ENCODE measurements at places on chromosomes 6 and 20.

DNA sequence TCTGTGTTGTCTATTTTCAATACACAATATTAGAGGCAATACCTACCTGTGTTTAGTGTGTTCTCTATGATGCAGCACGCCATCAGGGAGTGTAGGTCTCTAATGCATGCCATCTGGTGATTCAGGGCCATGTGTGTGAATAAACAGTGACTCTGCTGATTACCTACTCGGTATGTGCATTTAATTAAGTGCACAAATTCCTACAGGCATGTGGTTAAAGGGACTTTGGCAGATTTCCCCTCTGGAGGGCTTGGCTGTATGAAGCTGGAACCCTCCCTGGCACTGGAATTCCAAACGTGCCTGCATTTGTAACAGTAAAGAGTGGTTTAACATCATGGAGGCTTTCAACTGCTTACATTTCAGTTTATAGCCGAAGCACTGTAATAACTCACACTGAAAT is 401.5 kb upstream of the SASH1 start:
- no peak for DNase-seq

- DNase-seq: no peak
Observed at GRCh38 chr20:40481337-40481736, 207.7 kb downstream of the MAFB start.

- DNase-seq: no peak
Observed at GRCh38 chr6:15505463-15505918, 157.3 kb downstream of the DTNBP1 start.

GRCh38 chr20:14775778-14776177 is 438.4 kb upstream of the FLRT3 start:
- no peak for DNase-seq

GRCh38 chr20:16064989-16065707 is 508.1 kb downstream of the KIF16B start:
- no peak for DNase-seq

DNA sequence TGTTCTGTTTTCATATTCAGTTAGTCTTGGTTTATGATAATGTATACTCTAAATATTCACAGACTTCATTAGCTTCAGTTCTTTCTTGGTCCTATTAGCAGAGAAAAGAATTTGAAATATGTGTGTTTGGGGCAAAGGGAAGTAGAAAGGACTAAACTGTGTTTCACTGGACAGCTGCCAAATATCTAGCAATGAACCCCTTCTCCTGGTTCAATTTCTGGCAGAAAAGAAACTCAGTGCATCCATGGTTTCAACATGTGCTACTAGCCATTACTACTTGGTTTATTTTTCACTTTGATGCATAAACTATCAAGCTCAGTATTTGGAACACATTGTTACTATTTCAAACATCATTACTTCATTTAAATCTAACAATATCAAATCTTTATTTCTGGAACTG is 43.6 kb downstream of the FBXL4 start:
- DNase-seq: no peak

GRCh38 chr6:28258877-28259777 is at the start of gene NKAPL:
TSS of gene NKAPL (plus strand) at chr6:28259297. CDS start at chr6:28259372, 75 bp downstream.
- DNase-seq: no peak

DNA sequence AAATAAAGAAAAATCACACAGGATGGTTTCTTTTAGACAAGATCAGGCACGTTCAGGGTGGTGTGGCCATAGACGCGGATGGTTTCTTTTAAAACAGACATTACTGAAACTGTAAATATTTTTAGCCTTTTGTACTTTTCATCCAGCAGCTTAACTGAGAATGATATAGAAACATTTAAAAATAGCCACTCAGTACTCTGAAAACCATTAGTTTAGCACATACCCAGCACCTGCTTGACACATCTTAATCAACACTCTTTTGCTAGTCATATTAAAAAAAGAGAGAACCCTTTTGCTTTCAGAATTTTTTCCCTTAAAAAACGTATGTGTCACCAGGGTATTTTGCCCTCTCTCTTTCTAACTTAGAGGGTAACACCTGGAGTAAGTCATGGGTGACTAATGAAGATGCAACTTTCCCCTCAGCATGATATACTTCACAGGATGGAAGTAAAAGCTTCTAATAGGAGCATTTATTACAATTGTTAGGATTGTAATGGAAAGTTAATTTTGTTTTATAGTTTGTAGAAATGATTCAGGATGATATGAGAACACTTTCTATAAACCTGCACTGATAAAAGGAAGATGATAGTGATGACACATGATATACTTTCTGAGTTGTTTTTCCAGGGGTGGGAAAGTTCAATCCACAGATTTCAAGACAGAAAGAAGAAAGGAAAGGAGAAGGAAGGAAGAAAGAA is 45.2 kb downstream of the BACH2 start:
- DNase-seq: no peak

DNA sequence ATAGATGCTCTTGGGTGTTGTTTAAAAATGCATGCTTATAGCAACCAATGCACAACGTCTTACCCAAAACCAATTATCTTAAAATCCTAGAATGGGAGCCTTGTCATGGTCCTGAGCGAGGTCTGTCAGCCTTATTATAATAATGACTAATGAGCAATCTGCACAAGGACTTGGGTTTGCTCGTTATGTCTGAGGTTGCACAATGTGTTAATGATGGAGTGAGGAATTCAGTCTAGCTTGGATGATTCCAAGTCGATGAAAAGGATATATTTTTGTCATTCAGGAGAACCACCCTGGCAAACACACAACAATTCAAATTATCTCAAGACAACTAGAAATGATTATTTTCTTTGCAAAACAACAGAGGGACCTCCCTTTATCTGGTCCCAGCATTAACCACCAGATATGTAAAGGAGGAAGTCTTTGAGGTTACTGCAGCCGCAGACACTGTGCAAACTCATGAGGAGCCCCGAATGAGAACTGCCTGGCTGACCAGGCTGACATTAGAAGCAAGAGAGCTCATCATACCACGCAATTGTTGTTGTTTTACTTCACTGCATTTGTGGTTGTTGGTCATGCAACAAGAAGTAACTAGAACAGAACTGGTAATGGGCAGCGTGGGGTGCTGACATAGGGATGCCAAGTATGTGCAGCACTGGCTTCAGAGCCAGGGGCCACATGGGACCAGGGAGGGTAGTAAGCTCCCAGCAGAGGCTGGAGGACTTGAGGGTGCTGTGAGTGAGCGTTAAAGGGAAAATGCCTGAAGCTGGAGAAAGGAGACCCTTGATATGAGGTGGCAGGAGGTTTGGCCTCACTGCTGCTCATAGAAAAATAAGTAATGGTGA is 488.3 kb downstream of the CDH26 start:
- DNase-seq: no peak

GRCh38 chr20:45341939-45342854 is 6.0 kb downstream of the SDC4 start:
- no peak for DNase-seq

DNA sequence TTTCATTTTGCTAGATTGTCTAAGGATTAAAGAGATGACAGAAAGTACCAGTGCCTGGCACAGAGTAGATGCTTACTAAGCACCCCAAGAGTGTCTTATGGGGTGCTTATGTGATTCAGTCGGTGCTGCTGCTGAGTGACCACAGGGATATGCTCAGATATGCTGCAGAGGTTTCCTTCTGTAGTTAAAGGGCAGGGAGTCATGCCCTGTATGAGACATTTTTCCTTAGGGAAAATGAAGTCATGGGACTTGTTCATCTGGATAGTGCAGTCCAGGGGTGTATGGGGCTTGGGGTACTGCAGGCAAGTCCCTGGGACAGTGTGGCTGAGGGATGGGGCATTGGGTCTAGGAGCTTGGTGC is 25.1 kb downstream of the TOX2 start:
- no peak for DNase-seq

- no peak for DNase-seq
Observed at GRCh38 chr20:63196768-63197470, 19.0 kb downstream of the YTHDF1 start.

DNA sequence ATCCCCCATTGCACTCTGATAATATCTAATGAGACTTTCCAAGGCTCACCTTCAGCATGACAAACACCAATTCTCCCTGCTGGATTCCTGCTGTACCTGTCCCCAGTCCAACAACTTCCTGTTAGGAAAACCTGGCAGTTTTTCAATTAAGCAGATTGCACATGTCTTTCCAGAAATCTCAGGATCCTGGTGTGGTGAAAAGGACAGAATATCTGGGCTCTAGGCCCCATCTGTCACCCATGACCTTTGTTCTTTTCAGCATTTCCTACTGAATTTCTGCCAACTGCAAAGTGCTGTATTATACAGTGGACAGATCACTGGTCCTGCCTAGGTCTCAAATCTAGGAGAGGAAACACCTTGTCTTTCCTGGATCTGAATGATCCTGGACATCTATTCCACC is 27.7 kb upstream of the DTNBP1 start:
- DNase-seq: no peak

DNA sequence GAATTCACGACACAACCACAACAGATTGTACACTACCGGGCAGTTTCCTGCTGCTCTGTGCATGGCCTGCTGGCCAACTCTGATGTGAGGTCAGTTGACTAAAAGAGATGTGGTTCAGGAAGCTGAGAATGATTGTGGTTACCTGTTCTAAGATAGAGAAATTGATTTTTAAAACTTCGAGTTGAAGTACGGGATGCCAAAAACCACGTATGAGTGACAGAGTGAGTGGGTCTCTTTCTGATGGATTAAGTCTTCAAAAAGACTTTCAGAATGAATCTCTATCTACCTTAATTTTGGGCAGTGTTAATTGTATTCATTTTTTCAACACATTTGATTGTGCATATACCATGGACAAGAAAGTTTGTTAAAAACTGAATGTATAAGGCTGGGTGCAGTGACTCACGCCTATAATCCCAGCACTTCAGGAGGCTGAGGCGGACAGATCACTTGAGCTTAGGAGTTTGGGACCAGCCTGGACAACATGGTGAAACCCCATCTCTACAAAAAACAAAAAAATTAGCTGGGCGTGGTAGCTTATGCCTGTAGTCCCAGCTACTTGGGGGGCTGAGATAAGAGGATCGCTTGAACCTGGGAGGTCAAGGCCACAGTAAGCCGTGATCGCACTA is 121.2 kb downstream of the SGK1 start:
- DNase-seq: no peak

DNA sequence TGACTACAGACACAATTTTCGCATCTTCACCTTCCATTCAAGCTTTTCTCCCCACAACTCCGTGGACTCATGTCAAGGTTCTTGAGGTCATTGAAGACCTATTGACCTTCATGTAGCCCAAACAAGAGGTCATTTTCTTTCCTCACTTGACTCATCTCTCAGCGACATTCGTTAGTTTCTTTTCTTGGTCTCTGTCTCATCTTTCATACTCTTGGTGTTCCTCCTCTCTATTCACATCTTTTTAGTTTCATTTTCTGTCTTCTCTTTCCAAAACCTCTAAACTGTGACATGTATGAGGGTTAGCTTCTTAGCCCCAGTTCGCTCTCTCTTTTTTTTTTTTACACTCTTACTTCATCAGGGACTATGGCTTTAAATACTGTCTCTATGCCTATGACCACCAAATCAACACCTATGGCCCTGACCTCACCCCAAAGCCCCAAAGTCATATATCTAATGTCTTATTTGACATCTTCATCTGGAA is 128.6 kb upstream of the BACH2 start:
- DNase-seq: no peak

DNA sequence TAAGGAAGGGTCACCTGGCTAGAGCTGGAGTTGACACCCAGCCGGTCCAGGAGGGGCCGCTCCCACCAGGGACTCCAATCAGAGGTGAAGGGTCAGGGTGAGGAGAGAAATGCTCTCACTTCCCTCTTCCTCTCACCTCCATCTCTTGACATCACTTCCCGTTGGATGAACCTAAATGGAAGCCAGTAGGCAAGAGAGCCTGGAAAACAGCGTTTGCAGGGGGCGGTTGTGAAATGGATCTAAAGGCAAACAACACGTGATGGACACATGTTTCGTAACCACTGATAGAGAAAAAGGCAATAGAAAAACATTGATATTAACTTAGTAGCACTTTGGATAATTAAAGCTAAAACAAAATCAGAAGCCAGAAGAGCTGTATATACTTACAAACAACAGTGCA is 105.6 kb upstream of the FOXA2 start:
- DNase-seq: no peak

DNA sequence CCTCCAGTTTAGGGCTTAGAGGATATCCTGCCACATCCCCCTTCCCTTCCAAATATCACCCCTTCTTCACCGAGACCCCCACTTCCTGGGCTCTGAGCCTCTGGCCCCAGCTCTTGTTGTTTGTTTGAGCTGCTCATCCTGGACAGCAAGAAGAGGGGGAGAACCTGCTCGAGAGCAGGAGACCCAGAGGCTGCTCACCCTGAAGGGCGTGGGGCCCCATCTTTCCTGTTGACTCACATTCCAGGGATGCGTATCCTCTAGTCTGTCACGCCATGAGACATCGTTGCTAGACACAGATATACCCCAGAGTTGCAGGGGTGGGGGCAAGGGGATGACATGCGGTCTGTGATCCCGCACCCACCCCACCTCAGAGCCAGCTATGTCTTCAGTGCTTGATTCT is 5.7 kb upstream of the TNXB start:
- DNase-seq: no peak

DNA sequence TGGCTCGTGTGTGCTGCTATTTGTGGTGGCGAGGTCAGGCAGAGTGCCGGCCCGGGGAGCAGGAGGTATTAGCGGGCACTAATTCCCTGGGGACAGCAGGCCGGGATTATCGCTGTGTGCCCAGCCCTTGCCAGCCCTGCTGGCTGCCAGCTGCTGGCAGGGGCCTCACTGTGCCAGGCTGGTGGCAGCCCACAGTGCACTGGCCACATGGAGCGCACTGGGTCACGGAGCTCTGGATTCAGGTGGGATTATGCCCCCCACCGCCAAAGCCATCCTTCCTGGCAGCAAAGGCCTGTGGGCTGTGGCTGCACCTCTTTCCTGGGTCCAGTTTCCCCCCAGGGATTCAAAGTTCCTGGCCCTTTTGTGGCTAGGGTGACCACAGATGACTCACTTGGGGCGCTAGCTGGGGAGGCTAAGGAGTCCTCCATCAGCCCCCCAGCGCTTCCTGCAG is 59.7 kb downstream of the YTHDF1 start:
- DNase-seq: no peak

DNA sequence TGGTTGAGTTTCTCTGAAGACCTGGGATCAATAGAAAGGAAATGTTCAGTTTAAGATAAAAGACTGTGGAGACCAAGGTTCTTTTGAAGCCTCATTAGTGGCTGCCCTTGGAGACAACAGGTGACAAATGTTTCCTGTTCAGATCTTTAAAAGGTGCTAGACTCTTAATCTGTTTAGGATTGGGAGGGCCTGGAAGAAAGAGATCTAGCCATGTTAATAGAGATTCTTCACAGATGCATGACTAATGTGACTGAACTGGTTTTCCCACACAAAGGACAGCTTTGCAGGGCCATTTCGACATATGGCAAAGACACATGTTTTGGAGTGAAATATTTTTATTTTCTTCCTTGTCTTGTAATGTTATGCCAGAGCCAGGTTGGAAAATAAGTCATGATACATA is 82.2 kb downstream of the WDR27 start:
- no peak for DNase-seq
